ENCODE measurements at places on chromosomes 1 and 21.
A peak's percentile ranks its signal among the peaks of the same experiment; 100 is the strongest.

DNA sequence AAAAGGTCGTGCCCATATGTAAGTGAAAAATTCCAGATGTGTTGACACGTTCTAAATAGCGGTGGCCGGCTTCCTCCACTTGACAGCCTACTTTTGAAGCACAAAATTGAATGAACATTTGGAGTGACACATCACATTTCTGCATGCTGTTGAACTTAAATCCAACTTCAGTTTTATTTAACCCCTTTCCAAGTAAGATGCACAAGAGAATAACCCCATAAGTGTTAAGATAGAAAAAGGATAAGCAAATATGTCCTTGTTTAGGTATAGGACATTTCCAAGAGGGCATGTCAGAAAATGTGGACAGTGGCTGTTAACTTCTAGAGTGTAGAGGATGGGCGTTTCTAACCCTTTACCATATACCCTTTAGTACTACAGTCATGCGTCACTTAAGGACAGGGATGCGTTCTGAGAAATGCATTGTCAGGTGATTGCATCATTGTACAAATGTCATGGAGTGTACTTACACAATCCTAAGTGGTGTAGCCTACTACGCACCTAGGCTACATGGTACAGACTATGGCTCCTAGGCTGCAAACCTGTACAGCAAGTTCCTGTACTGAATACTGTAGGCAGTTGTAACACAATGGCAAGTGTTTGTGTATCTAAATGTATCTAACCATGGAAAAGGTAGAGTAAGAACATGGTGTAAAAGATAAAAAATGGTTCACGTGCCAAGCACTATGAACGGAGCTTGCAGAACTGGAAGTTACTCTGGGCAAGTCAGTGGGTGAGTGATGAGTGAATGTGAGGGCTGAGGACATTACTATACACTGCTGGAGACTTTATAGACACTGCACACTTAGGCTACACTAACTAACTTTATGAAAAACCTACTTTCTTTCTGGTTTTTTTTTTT is 9.3 kb upstream of the FAM89A start:
- no peak for DNase-seq

GRCh38 chr1:212042436-212042835 is 6.9 kb downstream of the DTL start:
- DNase-seq: no peak

DNA sequence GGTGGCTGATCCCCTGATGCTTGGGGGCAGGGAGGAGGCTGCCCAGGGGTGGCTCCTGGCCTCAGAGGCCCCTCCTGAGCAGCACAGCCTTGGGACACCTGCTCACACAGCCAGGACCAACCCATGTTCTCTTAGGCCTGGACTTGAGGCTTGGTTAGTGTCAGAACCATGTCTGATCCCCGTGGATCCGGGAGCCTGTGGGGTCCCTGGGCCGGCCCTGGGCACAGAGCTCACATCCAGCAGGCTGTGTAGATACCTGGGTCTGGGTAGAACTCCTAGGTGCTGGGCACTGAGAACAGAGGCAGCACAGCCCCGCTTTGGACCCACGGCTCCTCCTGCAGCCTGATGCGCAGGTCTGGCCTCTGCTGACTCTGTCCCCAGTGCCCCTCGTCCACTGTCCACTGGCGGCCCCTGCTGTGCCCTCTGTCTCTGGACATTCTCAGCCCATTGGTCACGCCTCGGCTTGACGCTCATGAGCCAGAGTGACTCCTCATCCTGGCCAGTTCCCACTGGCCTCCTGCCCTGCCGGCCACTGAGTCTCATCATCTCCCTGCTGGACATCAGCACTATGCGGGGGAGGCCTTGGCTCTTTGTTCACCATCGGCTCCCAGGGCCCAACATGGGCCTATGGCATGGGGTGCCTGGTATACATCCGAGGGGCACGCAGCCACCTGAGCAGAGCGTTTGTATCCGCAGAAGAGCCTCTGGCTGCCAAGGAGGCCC is 70.2 kb downstream of the TRIM11 start:
- DNase-seq: peak; percentile 67

GRCh38 chr1:202197653-202198365 is 4.2 kb downstream of the LGR6 start:
- no peak for DNase-seq

DNA sequence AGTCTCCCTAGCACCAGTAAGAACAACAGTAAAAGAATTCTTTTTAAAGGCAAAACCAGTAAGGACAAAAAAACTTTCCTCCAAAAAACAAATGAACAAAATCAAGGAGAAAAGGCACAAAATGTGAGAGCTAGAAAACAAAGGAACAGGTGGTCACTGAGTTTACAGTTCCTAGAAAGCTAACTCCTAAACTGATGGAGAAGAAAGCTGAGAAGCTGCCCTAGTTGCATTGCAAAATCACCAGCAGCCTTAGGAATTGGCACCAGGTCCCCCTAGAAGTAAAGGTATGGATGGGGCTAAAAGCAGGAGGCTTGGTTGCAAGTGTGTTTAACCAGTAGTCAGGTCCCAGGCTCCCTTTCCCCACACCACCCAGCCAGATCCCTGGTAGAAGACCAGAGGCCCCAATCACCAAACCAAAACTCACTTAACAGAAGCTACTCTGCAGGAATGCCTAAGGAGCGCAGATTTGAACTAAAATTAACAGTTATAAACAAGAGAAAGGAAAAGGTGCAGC is 47.6 kb downstream of the RAB3GAP2 start:
- no peak for DNase-seq

DNA sequence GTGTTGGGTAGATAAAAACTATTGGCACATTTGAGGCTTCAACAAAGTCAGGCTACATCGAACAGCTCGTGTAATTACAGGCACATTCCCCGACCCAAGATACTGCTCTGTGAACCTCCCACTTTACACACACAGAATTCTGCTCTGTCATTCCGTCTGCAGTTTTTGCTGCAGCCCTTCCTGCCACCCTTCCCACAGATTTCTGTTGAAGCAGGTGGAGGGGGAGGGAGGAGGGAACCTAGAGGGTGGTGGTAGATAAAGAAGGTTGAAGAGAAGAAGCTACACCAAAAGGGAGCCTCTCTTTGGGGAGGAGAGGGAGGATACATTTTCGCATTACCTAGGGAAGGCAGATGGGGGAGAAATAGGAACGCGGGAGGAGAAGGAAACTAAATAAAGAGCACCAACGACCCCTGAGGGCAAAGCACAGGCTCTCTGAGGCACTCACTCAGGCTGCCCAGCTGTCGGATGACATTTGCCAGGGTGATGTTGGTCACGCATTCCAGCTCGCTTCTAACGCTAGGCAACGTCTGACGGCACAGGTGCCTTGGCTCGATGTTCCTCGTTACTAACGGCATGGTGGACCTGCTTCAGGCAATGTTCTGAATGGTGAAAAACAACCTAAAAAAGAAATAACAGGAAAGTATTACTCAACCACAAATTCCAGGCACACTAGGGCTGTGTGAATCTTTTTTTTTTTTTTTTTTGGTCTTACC is 36.0 kb downstream of the GPR3 start:
- DNase-seq: no peak

DNA sequence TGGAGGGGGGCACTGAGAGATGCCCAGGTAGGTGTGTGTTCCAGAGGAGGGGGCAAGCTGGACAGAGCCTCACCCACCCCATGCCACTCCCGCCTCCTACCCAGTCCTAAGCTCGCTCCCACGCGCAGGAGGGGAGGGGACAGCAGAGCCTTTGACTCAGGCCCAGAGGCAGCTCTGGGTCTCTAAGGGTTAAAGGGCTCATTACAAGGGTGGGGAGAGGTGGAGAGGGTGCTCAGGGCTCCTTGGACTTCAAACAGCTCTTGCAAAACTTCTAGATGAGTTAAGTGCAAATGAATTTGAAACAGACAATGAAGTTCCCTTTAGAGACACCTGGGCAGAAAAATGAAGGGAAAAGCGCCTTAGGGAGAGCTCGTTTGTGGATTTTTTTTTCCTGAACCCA is 104.2 kb upstream of the CASZ1 start:
- DNase-seq: no peak

DNA sequence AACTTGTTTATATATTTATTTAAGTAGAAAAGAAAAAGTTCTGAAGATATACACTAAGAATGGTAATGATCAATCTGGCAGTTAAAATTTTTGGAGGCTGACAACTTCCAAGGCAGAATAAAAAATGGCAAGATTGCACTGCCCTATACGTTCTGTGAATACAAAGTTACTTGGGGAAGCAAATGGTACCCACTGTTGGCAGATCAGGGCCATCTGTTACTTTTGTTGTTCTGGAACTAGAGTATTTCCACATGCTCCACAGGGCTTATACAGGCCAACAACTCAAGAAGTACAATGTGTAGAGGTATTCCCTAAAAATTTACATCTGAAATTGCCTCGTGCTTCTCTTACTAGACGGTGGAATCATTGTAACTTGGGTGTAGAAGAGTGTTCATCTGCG is 53.2 kb downstream of the AHCTF1 start:
- DNase-seq: no peak

DNA sequence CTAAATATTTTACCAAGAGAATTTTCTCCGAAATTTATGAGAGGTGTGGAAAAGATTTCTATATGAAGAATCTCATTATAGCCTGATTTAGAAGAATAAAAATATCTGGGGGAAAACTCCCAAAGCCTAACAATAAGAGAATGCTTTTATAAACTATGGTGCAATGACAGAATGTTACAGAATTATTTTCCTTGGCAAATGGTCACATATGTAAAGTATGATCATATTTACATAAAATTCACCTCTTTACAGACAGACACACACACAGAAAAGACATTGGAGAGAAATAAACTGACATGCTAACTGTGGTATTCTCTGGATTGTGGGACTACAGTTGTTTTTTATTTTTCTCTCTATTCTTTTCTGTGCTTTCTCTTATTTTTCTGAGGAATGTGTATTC is 226.3 kb upstream of the USP24 start:
- no peak for DNase-seq

- DNase-seq: no peak
These were observed 119.1 kb downstream of the PTPRU start for GRCh38 chr1:29355375-29355774.

GRCh38 chr1:171081314-171081753 is 9.4 kb upstream of the FMO3 start:
- DNase-seq: no peak

GRCh38 chr1:178543290-178543607 is 30.3 kb downstream of the TEX35 start:
- no peak for DNase-seq

- no peak for DNase-seq
These were observed 36.7 kb upstream of the KIRREL1 start for GRCh38 chr1:157956732-157957131.

GRCh38 chr1:85992791-85993190 is 163.8 kb downstream of the COL24A1 start:
- no peak for DNase-seq

GRCh38 chr1:150765296-150765976 is at the start of gene CTSS:
Gene CTSS (minus strand): TSS chr1:150765778. CDS start chr1:150764763, 1,015 bp downstream.
- no peak for DNase-seq

DNA sequence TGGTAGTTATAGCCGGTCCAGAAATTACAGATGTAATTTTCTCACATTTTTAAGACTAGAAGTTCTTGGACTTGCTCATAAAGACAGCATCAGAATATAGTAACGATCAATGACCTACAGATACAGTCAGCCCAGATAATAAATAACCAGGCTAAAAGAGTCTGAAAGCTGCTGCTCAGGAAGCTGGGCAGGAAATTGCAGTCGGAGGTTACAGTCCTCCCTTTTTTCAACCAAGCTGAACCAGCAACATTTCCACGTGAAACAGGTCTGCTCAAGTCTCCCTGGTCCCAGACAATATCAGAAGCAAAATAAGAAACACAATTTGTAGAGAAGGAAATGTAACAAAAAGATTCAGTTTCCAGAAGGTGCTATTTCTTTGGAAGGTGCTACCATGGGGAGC is 457.4 kb downstream of the SIPA1L2 start:
- no peak for DNase-seq

- no peak for DNase-seq
These were observed 19.0 kb downstream of the FAM163A start for GRCh38 chr1:179761846-179762640.

GRCh38 chr1:214247501-214248041 is 33.4 kb upstream of the SMYD2 start:
- no peak for DNase-seq

DNA sequence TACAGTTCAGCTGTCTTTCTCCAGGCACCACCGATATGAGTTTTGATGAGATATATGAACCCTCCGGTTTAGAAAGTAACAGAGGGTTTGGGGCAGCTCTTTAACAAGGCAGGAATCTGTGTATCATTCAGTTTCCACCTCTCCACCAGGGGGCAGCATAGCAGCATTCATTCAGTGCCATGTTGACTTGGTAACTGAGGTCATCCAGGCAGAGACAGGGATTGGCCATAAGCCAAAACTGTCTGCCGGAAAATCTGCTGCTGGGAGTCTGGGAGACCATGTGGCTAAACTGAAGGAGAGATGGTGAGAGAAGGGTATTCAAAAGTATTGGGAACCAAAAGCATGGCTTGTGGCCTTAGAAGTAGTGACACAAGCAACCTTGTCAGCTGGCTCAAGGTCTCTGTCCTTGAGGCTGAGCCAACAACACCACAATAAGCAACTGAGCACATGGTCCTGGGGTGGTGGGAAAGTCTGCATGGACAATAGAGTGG is 98.5 kb downstream of the LMX1A start:
- no peak for DNase-seq

DNA sequence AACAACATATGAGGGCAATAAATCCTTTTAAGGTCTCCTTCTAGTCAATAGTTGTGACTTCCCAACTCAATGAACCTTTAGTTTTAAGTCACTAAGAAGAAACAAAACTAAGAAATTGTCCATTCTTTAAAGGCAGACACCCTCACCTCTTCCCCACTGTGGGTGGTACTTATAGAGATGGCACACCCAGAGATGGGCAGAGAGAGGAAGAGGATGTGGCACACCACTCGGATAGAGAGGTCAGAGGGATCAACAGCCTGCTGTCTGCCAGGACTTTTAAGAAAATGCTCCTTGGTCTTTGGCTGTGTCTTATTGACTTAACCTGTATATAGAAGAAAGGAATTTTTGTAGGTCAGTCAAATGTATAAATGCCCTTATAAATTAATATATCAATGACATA is 45.1 kb downstream of the FASLG start:
- DNase-seq: no peak

DNA sequence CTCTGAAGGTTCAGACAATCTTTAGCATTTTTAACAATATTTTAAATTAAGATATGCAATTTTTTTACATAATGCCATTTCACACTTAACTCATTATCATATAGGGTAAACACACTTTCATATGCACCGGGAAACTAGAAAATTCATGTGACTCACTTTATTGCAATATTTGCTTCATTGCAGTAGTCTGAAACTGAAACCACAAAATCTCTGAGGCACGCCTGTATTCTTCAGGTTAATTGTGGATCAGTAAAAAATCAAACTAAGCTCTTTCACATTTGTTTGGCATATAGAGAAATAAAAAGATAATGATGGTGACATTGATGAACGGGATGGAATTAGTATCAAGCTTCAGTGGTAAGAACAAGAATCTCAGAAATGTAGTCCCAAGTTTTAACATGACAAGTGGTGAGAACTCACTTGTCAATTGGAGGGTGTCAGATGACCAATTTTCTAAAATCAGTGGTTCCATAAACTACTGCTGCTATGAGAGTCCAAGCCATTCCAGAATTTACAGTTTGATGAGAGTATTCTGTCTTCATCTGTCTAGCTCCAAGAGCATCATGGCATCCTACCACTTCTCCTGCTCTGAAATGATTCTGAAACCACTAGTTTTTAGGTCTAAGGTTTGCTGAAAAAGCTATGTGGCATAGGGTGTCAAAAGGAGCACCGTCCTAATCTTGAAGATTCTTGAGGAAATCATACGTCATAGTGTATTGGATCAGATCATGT is 281.0 kb downstream of the PTPRC start:
- DNase-seq: no peak

GRCh38 chr1:23720256-23720995 is 22.8 kb upstream of the ELOA start:
- DNase-seq: no peak

All from coronary artery (tissue), 2 donors.